Liver (tissue), 10 donors: ENCODE measurements at places on chromosomes 16 and 17. TPM values are rescaled to one million over a fixed set of nuclear protein-coding genes. Genes with fewer than 3 reads are reported as not detected.
A peak's percentile ranks its signal among the peaks of the same experiment; 100 is the strongest.

GRCh38 chr16:83887564-83887963, 11.4 kb upstream of the MLYCD start:
- no peak overlapping the region for H3K27ac ChIP-seq
- no peak for DNase-seq
- no peaks in the 10 kb centered on the region for H3K36me3 ChIP-seq
- no peaks in the 10 kb centered on the region for H3K27me3 ChIP-seq
- no peak overlapping the region for H3K4me3 ChIP-seq
- H3K4me1 ChIP-seq: no peaks in the 10 kb centered on the region

GRCh38 chr16:86556576-86556975, 1.5 kb upstream of the MTHFSD start:
- H3K27ac ChIP-seq: no peak overlapping the region
- no peaks in the 10 kb centered on the region for H3K4me1 ChIP-seq
- no peaks in the 10 kb centered on the region for H3K36me3 ChIP-seq
- no peak for DNase-seq

- H3K27ac ChIP-seq: no peak overlapping the region
- no peaks in the 10 kb centered on the region for H3K36me3 ChIP-seq
- H3K4me3 ChIP-seq: no peak overlapping the region
- no peaks in the 10 kb centered on the region for H3K27me3 ChIP-seq
- H3K4me1 ChIP-seq: no peaks in the 10 kb centered on the region
- no peak for DNase-seq
Measured at GRCh38 chr16:20515688-20516090, 60.5 kb downstream of the ACSM2B start.

- no peaks in the 10 kb centered on the region for H3K36me3 ChIP-seq
- H3K4me3 ChIP-seq: no peak overlapping the region
- H3K27me3 ChIP-seq: no peaks in the 10 kb centered on the region
- DNase-seq: no peak
Measured at GRCh38 chr17:45129940-45130680, 2.2 kb downstream of the PLCD3 start.

DNA sequence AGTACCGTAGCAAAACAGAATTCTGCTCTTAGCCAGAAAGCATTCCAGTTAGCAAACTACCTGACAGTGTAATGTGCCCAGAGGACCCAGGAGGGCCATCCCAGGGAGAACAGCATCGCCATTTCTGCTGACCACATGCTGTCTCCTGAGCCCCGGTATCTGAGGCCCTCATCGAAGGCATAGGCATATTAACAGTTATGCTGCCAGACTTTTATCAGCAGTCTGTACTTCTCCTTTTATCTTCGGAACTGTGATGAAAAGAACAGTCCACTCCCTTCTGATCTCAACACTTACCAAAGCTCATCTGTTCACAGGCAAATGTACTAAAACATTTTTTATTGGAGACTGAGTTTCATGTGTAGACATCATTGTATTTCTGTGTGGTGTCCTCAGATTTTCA, 236.4 kb downstream of the PRKCA start:
- H3K4me3 ChIP-seq: no peak overlapping the region
- DNase-seq: no peak
- no peak overlapping the region for H3K27ac ChIP-seq
- no peaks in the 10 kb centered on the region for H3K4me1 ChIP-seq
- no peaks in the 10 kb centered on the region for H3K36me3 ChIP-seq

DNA sequence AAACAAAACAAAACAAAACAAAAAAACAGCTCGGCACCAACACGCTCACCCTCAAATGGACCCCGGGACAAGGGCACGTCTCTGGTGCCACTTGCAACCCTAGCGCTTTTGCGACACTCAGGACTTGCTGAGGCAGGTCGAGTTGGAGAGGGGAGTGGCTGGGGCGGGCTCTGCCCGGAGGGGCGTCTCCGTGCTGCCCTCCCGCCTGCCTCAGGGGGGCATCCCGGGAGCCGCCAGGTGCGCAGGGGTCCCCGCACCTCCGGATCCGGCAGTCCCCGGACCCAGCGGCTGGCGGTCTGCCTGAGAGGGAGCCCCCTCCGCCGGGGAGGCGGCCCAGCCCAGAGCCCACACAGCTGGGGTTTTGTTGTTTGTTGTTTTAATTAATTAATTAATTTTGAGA, at the start of gene SLC52A1:
Gene SLC52A1, minus strand, starts transcription at position 112 of the 400 bp plus-strand sequence. CDS start 820 bp downstream, outside the sequence.
- H3K27me3 ChIP-seq: no peaks in the 10 kb centered on the region
- H3K36me3 ChIP-seq: no peaks in the 10 kb centered on the region
- no peak for DNase-seq
- H3K4me3 ChIP-seq: no peak within 1 kb of the TSS

DNA sequence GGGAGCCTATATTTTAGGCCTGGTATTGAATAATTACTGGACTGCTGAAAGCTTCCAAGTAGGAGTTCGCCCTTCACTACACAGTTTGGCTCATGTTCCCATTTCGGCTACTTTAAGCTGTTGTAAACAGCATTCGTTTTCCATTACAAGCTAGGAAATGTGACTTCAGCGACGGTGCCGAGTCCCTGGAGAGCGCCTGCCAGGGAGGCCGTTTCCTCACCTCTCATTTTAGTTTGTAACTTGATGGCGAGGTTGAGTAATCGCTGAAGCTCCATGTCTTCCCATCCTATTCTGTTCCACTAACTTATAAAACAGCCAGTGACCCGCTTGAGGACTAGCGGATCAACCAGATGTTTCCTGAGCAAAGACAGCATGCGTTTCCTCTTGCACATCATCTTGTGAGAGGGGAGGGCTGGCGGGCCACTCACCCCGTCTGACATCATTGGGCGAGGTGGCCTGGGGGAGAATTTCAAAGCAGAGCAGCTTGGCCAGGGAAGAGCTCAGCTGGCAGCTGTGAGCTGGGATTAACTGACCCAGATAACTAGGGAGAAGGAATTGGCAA, 32.9 kb downstream of the PCTP start:
- no peaks in the 10 kb centered on the region for H3K4me1 ChIP-seq
- H3K27ac ChIP-seq: no peak overlapping the region
- no peaks in the 10 kb centered on the region for H3K27me3 ChIP-seq

- H3K4me3 ChIP-seq: no peak overlapping the region
- no peaks in the 10 kb centered on the region for H3K36me3 ChIP-seq
- no peak for DNase-seq
- H3K27ac ChIP-seq: no peak overlapping the region
- H3K27me3 ChIP-seq: peaks cover 12% of the 10 kb centered on the region
Measured at GRCh38 chr17:72338847-72339790, 218.3 kb downstream of the SOX9 start.

- H3K27ac ChIP-seq: no peak overlapping the region
- no peaks in the 10 kb centered on the region for H3K4me1 ChIP-seq
- DNase-seq: no peak
- H3K36me3 ChIP-seq: no peaks in the 10 kb centered on the region
- peaks cover 2% of the 10 kb centered on the region for H3K27me3 ChIP-seq
- H3K4me3 ChIP-seq: no peak overlapping the region
Measured at GRCh38 chr16:1069154-1069553, 3.4 kb upstream of the SSTR5 start.

- no peak for DNase-seq
- no peaks in the 10 kb centered on the region for H3K4me1 ChIP-seq
- no peak overlapping the region for H3K4me3 ChIP-seq
Measured at GRCh38 chr17:80138856-80139426, 8.0 kb downstream of the EIF4A3 start.

DNA sequence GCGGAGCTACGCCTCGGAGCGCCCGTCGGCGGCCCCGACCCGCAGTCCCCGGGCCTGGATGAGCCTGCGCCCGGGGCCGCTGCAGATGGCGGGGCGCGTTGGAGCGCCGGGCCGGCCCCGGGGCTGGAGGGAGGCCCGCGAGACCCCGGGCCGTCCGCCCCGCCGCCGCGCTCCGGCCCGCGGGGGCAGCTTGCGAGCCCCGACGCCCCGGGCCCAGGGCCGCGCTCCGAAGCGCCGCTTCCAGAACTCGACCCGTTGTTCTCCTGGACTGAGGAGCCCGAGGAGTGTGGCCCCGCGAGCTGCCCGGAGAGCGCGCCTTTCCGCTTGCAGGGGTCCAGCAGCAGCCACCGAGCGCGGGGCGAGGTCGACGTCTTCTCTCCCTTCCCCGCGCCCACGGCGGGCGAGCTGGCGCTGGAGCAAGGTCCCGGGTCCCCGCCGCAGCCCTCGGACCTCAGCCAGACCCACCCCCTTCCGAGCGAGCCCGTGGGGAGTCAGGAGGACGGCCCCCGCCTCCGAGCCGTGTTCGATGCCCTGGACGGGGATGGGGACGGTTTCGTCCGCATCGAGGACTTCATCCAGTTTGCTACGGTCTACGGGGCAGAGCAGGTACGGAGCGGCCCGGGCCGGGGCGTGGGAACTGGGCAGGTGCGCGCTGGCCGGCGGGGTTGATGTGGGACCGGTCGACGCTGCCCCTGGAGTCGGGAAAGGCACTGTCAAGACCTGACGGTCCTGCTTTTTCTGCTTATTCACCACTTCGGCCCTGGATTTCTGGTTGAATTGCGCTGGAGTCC, 861 bp downstream of the RAB11FIP3 start:
- peaks cover 25% of the 10 kb centered on the region for H3K4me1 ChIP-seq
- H3K27ac ChIP-seq: no peak overlapping the region
- DNase-seq: no peak
- no peaks in the 10 kb centered on the region for H3K27me3 ChIP-seq

DNA sequence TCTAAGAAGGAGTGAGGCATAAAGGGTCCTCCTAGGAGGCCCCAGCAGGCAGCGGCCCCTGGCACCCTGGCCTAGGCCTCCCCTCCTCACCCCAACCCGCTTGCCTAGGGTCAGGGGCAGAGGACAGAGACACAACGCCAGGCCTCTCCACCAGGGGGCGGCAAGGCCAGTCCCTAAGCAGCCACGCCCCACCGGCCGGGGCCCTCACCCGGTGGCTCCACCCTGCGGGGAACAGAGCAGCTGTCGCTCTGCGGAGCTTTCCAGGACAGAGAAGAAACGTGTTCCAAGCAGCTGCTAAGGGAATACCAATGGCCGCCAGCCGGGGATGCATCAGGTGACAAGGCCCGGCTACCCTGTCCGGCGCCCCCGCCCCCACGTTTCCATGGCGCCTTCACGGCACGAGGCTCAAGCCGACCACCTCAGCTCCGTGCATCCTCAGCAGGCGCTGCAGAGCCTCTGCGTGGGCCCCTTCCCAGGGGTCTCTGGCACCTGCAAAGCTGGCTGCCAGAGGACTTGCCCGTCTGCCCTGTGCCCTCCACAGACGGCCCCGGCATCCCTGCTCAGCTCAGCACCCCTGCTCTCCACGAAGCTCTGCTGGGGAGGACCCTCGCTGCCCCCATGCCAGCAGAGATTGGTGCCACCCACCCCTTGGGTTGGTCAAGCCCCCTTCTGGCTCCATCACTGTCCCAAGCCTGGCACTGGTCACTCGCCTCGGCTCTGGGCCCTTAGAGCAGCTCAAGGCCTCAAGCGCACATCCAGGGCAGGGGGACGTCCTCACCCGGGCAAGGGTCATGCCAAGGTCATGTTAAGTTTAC, 5.6 kb downstream of the ZNF598 start:
- peak; percentile 92 for DNase-seq
- H3K4me3 ChIP-seq: no peak overlapping the region
- peaks cover 17% of the 10 kb centered on the region for H3K36me3 ChIP-seq
- H3K4me1 ChIP-seq: peaks cover 42% of the 10 kb centered on the region

DNA sequence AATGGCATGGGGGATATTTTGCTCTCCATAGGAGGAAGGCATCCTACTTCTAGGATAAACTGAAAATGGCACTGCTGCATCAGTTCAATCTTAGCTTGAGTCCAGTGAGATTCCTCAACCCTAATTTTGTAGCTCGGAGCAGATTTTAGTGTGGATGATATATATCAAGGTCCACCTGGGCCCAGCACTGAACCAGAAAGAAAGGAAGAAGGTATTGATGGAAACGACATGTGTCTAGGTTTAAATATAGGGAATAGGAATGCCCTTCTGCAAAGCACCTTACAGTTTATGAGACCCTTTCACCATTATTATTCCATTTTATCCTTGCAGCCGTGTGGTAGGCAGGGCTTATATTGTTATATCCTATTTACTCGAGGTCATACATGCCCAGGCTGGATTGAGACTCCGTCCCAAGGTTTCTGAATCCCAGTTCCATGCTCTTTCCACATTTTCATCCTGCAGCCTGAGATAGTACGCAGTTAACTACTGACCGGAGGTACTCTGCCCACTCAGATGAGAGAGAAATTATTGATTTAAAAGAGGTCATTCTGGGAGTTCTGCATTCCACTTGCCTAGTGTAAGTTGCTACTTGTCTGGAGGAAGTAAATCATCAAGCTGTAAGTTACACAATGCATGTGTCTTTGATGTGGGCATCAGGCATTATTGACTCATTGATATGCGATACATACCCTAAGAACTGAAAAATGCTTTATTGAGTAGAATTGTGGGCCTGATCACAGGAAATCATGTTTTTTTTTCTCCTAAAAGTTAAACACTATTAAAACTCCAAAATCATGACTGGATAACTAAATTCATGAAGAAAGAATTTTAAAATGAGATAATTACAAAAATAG, 10.1 kb downstream of the KRT39 start:
- no peak overlapping the region for H3K27ac ChIP-seq
- no peak overlapping the region for H3K4me3 ChIP-seq
- H3K4me1 ChIP-seq: no peaks in the 10 kb centered on the region
- H3K27me3 ChIP-seq: no peaks in the 10 kb centered on the region
- no peaks in the 10 kb centered on the region for H3K36me3 ChIP-seq

The KCTD11 gene
- total RNA-seq: 2.0 TPM

The LDHD gene
- 27.7 TPM for total RNA-seq

The ELP5 gene
- 19.3 TPM for total RNA-seq

The TNK1 gene
- total RNA-seq: 3.2 TPM

The RHBDL3 gene
- total RNA-seq: 0.17 TPM

The ATP2A1 gene
- 0.17 TPM for total RNA-seq

The CTF1 gene
- total RNA-seq: 0.75 TPM

The LRRC37A2 gene
- 5.7 TPM for total RNA-seq

The MYH2 gene
- total RNA-seq: under 0.01 TPM
